ENCODE measurements at places on chromosomes 11 and 22.

GRCh38 chr11:96906476-96906875, 516.7 kb downstream of the JRKL start:
- DNase-seq = no peak

DNA sequence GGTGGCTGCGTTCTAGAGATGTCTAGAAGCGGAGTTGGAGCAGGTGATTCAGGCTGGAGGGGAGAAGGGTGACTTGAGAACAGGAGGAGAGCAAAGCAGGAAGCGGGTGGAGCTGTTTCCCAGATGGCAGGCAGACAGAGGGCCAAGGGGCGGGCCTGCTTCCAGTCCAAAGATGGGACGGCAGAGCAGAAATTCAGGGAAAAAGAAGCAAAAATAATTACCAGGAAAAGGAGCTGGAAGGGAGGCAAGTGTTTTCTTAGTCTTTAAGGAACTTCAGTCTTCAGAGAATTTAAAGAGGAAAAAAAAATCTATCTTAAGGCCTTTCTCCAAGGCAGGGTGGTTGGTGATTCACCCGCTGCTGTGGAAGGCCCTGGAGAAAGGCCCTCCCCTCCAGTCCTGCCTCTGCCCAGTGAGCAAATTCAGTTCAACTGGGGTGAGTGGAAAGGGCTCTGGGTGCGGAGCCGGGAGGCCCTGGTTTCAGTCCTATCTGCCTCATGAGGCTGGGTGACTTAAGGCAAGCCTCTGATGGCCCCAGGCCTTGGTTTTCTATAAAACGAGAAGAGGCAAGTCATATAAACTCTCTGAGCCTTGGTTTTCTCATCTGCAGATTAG, 4.5 kb upstream of the CREB3L1 start:
- peak; percentile 97 for DNase-seq

DNA sequence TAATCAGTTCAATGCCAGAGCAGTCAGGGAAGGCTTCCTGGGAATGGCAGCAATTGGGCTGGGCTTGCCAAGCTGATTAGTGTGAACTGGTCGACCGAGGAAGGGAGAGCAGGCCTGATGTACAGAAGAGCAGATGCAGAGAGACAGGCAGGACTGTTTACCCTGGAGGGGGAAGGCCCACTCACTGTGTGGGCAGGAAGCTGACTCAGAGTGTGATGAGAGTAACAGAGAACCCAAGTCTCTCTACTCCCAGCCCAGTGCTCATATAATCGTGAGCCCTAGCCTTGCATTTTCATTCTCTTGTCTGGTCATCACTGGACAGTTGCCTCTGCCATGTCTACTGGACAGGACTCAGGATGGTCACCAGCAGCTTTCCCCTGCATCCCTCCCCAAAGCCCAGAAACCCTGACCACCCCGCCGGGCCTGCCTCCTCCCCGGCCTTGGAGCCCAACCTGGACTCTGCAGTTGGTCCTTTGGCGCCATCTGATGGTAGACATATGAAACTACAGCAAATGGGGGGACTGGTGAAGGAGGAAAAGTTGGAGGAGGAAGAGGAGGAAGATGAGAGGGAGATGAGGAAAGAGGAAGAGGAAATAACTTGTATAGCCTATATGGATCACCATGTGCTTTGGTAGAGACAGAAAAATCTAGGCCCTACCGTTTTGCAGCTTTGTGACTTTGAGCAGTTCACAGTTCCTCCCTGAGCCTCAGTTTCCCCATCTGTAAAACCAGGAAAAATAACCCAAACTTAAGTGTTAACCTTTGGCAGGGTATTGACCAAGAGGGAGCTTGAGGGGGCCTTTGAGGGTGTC, 43.4 kb upstream of the PRDM11 start:
- DNase-seq = peak; percentile 95

- DNase-seq = no peak
These were observed 13.3 kb downstream of the FAM118A start for GRCh38 chr22:45322873-45323525.

Measured in osteoblast (primary cell).